ENCODE measurements at places on chromosomes 1 and 21.

GRCh38 chr1:33074193-33074945 lies 6.6 kb upstream of the AZIN2 start:
- no peak for DNase-seq

DNA sequence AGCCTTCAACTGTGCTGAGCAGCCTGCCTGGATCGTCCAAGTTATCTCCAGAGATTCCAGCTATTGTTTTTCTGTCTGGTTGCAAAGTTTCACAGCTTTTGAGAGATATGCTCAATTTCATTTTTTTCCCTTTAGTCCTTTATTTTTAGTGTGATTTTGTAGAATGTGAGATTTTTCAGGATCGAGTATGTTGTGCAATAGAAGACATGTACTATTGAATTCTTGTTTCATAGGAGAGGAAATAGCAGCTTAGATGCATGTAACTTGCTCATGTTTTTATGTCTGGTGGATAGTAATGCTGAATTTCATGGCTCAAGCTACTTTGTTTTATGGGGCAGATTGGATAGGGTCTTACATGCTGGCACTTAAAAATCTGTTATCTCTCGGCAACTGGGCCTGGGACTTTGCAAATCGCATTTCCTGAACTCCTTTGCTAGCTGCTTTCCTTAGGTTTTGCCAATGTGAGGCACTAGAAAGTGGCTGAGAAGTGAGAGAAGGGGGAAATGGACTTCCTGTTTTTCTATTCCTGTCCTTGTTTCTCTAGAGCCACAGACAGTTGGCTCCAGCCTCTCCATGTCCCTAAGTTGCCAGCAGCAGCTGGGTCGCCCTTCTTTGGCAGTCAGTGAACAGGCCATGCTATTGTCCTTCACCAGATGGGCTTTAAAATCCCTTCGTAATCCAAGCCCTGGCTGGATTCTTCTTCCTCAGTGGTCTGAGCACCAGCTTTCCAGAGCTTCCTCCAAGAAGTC lies 101.4 kb upstream of the PDE4B start:
- no peak for DNase-seq

- DNase-seq = peak; percentile 80
These were observed 747 bp downstream of the ADAMTS1 start for GRCh38 chr21:26844258-26845065.

- no peak for DNase-seq
These were observed 191.0 kb upstream of the C1orf174 start for GRCh38 chr1:4090976-4091660.

GRCh38 chr1:180184041-180184440 lies 29.4 kb downstream of the QSOX1 start:
- DNase-seq = peak; percentile 22

DNA sequence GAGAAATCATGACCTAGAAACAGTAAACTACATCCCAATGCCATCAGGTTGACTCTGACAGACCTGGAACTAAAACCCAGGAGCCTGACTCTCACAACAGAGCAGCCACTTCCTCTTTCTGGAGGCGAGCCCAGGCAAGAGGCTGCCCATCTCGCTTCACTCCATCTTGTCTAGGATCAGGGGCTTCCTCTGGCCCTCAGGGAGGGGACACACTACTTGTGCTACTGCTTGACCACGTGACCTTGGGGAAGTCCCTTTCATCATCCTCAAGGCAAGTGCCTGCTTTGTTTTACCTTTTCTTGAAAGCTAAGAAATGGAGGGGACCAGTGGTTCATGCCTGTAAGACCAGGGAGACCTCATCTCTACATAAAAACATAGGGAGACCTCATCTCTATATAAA lies 2.6 kb upstream of the TENT5B start:
- no peak for DNase-seq

DNA sequence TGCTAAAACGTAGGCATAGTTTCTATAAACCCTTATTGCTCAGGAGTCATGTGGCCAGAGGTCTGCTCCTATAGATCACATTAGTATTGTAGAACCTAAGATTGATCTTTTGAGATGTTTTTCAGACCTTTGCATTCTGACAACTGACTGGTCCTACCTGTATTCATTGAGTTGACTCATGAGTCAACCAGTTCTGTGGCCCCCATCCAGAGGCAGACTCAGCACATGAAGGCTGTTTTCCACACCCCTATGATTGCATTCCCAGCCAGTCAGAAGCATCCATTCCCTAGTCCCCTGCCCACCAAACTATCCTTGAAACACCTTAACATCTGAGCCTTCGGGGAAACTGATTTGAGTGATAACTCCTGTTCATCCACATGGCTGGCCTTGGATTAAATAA lies 451.7 kb downstream of the SIPA1L2 start:
- no peak for DNase-seq
